Neural crest cell (in vitro differentiated cells): ENCODE measurements at places on chromosomes 12 and 14. TPM values are rescaled to one million over a fixed set of nuclear protein-coding genes. Genes with fewer than 3 reads are reported as not detected.

GRCh38 chr14:100535287-100536120, 51.7 kb downstream of the BEGAIN start:
- DNase-seq, result no peak

- DNase-seq, result no peak
Observed at GRCh38 chr14:105761842-105762241, 235.5 kb downstream of the TMEM121 start.

GRCh38 chr14:20679907-20680306, 4.5 kb upstream of the RNASE4 start:
- DNase-seq, result no peak

LUM gene
- 30.2 and 33.9 TPM in 2 replicates for total RNA-seq

- DNase-seq, result no peak
Observed at GRCh38 chr12:115450017-115450416, 766.0 kb upstream of the TBX3 start.

DNA sequence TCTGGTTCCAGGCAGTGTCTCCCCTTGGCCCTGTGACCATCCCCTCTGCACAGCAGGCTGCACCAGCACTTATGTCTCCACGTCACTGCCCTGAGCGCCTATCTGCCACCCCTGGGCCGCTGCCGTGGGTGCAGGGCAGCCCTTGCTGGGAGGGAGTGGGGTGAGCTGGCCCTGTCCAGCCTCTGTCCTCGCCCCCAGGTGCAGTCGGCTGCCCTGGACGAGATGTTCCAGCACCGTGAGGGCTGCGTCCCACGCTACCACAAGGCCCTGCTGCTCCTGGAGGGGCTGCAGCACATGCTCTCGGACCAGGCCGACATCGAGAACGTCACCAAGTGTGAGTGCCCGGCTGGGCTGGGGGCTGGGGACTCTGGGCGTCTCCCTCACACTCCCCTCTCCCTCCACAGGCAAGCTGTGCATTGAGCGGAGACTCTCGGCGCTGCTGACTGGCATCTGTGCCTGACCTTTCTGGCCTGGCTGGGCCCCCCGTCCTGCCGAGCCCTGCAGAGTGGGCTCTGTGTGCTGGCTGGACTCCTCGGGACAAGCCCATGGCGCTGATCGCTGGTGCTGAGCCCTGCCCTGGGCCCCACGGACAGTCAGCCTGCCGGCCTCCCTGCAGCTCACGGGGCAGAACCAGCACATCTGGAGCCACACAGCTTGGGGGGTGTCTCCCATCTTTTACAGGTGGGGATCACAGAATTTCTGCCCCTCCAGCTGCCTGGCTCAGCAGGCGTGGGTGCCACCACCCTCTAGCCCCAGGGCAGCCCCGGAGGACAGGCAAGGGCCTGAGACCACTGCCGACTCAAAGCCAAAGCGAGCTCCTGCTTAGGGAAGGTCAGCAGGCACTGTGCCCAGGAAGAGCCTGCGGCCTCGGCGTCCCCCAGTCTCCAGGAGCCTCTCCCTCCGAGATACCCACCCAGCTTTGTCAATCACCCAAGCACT, 7.9 kb upstream of the PUS1 start:
- DNase-seq, result no peak

DNA sequence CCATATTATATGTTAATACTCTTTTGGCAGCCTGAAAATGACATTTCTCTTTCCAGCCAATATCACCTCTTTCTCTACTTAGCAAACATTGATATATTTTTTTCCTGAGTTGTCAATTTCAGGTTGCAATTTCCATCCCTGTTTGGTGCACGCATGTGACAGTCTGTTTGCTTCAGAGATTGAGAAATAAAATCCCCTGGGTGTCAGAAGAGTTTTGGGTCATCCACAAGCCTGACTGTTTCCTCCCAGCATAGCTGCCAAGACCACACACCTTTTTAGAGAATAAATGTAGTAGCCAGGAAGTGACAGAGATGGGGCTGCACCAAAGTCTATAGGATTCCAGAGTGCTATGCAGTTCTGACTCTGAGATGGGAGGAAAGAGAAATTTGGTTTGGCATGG, 144.9 kb upstream of the NOS1 start:
- no peak for DNase-seq

- DNase-seq, result no peak
Observed at GRCh38 chr12:102009796-102010195, 52.0 kb downstream of the WASHC3 start.

GRCh38 chr14:27727251-27727770, 1039.3 kb upstream of the FOXG1 start:
- no peak for DNase-seq

CEBPE gene
- total RNA-seq, result not detected in 2 replicates

DNA sequence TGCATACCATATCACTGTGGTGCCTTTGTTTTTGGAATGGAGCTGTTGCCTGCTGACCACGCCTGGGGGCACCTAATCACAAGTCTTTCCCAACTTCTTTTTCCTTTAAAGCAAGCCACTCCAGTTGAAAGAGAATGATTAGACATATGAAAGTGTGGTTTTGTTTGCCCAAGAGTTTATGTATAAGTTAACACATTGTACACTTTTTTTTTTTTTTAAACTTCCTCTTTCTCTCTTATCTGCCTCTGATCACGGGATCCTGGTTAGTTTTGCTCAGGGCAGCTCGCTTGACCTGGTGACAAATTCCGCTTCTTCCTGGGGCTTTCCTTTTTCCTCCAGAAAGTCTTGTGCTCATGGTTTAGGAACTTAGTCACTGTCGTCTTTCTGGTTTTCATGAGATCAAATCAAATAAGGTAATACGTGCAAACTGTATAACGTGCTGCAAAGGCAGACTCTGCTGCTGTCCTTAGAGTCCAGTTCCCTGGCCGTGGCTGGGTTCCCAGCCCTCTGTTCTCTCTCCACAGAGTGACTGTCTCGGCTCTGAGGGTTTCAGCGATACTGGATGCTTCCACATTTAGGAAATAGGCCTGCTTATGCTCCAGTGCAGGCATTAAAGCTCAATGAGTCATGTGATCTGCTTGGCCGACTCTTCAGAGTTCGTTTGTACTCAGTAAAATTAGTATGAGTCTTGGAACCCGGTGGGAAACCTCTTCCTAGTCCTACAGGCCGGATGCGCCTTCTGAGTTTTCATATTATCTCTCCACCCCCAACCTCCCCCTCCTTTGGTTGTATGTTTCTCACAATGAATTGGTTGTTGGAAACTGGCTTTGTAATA, 15.2 kb downstream of the RASSF3 start:
- no peak for DNase-seq

PPP2R5C gene
- total RNA-seq, result 122 and 134 TPM in 2 replicates

DNA sequence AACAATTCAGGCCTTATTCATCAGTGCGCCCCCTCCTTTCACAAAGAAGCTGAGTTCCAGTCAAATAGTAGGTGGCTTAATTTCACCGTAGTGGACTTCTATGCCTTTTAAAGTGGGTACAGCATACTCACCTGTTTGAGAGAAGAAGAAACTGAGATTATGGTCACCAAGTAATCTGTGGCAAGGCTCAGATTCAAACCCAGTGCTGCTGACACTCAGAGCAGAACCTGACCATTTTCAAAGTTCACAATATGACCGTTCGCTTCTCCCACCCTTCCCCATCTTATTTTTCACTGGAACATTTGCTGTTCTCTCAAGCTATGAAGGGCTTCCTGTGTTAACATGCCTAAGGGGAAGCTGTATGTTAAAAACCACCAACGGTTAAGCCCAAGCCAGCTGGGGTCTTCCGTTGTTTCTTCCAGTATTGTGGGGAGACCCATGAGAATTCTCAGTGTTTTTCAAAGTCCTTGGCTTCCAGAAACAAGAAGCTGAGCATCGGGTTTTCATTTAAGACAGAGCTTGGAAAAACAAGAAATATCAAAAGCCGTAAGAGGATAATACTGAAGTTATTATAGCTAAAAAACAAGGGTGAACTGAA, 6.1 kb upstream of the PSMA6 start:
- DNase-seq, result no peak

- DNase-seq, result no peak
Observed at GRCh38 chr12:124916374-124917134, 2.1 kb upstream of the UBC start.

DNA sequence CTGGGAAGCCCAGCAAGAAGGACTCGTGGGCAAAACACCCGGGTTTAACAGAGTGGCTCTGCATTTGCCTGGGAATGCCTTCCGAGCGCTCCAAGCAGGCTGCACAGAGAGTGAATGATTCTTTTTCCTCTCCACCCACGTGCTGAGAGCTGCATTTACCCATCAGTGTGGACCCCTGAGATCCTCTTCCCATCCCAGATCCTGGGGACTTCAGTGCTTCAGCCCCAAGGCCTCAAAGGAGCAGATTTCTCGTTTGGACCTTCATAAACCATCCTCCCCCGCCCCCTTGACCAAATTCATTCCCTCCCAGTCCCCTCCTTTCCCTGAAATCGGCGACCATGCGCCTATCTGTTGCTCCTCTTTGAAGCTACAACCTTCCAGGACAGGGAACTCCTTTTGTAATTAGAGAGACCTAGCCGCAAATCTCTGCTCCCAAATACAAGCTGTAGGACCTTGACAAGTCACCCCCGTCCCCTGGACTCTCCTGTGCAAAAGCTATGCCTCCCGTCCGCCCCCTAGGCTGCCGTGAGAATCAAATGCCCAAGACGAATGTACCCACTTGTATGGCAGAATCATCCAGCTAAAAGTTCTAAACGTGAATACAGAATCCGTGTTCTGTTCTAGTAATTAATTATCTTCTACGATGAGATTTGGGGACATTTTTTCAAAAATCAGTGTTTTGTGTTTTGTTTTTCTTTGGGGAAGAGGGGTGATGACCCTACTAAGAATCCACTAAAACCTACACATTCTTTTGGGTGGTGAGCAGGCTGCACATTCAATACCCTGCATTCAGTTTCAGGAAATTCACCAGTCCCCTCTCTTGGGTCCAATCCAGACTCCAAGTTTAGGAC, 8.8 kb downstream of the TBX5 start:
- DNase-seq, result no peak

- DNase-seq, result no peak
Observed at GRCh38 chr14:59217011-59217410, 28.5 kb downstream of the DAAM1 start.

DNA sequence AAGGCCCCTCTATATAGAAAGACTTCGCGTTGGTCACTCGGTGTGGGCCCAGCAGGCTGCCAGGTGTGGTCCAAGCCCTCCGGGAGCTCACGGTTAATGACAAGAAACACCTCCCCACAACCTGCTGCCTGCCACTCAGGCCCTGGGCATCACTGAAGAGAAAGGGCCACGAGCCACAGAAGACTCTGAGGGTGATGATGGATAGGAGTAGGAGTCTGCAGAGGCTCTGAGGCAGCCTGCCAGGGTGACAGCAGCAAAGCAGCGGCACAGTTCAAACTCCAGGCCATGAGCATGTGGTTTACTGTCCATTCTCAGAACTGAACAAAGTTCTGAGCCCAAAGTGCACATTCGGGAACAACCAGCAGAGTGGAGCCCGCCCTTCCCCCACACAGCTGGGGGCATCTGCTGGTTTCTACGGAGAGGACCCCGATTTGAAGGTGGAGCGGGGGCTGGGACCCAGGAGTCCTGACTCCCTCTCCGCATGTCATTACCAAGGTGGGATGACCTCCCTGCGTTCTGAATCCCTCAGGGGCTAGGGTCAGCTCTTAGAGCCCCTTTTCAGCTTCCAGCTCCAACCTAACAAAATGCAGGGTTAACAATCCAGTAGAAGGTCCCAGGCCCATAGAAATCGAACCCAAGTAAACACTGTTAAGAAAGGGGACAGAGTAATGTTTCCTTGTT, 65.8 kb downstream of the VWF start:
- no peak for DNase-seq
